ENCODE measurements at places on chromosomes 3 and 15.

DNA sequence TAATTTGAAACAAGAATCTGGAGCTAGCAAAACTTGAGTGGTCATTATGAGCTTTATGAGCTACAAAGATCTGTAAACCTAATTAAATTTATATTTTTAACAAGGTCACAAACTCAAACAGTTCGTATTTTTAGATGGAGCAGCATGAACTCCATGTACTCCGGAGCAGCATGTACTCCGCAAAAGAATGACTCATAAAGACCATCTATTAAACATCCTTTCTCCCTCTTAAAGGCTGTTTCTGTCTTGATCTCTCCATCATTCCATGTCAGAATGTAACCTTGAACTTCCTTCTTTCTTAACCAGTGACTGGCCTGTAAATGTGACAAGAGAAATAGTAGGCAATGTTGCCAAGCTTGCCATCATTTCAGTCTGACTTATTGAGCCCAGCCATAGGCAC is 696.9 kb downstream of the ZNF385D start:
- DNase-seq, result no peak

DNA sequence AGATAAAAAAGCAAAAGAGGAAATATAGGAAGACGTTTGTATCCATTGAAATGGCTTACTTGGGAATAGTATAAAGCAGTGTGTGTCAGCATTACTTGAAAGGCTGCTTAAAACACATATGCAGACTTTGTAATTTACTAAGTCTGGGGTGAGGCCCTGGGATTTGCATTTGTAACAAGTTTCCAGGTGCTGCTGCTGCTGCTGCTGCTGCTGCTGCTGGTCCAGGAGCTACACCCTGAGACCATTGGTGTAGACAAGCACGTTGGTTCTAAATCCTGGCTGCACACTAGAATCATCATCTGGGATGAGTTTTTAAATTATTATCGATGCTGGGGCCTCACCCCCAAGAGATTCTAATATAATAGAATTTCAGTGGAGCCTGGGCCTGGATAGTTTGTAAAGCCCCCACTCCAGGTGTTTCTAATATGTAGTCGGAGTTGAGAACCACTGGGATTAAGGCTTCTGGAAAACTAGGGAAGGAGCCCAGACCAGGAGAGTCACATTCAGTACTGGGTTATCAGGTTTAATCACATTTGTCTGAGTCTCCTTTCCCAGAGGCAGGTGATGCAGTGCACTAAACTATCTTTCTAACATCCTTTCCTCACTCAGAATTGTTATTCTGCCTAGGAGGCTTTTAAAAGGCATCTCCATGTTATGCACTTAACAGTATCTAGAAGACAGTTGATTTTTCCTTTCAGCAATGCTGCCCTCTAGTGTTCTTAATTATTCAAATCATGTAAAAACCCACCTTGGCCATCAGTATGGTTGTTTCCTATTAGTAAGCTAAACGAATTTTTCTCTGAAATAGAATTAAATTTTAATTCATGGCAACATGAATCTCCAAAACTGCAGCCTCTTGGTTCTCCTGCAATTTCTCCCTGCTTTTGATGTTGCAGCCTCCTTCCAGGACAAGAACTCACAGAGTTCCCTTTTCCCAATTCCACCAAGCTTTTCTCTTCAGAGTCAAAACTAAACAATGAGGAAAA is 45.4 kb downstream of the SSR3 start:
- DNase-seq, result peak; percentile 38

DNA sequence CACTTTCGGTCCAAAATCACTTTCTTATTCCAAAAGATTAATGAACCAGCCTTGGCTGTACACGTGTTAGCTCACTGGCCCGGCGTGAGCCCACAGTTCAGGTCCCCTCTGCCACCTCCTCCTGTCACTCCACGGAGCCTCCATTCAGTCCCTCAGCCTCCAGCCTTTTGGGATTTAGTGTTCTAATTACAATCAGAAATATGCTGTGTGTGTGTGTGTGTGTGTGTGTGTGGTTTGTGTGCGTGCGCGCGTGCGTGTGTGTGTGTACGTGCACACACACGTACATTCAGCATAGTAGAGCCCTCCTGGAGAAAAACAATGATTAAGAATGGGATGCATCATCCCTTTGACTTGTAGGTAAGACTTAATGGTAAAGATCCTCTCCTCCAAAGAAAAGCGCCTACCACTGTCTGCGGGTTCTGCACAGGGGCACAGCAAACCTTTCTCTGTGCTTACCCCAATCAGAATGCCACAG is 801 bp downstream of the CA12 start:
- DNase-seq, result no peak

DNA sequence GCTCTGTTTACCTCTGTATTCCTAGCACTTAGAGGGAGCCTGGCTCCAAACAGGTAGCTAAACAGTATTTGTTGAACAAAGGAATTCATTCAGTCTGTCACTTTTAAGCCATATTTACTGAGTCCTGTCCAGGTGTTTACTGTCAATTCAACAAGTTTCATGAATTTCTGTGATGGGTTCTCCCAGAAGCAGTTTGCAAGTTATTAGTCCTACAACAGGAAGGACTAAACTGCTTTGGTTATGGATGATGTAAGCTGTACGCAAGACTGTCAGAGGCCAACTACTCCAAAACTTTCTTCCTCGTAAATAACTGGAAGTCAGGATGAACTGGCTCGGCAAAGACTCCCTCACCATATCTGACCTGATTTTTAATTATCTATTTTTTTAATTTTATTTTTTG is 25.1 kb downstream of the STIMATE start:
- no peak for DNase-seq

GRCh38 chr15:89492111-89492641 is 4.2 kb downstream of the RHCG start:
- no peak for DNase-seq

DNA sequence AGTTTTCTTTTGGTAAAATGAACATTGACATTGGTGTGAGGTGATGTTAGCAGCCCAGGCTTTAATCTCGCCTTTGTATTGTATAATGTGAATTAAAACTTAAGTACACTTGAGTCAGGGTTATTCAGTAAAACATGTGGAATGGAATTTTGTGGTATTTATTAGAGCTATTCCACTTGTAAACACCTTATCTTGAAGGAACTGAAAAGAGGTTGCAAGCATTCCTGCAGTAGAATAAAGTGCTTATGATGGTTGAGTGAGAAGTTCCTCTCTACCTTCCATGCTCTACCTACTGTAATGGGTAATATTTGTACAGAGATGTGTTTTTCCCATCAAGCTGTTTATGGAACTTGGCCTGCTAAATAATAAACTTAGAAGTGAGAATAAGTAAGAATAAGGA is 36.1 kb downstream of the HMG20A start:
- DNase-seq, result no peak

GRCh38 chr15:101138913-101139880 is 112.7 kb downstream of the CHSY1 start:
- no peak for DNase-seq

GRCh38 chr3:30871720-30872119 is 22.7 kb downstream of the GADL1 start:
- no peak for DNase-seq

DNA sequence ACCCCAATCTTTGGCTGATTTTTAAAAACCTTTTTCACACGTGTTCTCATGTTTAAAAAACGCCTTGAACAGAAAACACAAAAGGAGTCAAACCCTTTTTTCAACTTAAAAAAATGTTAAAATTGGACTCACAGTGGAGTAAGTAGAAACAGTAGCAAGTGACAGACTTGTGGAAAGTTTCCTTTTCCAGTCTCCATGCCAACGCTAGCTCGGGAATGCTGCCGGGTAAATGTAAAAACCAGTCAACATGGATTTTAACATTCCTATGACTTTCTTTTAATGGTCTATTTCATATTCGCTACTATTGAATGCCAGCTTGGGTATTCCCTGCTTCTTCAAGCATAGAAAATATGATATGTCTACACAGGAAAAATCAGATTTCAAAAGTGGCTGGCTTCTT is 1.6 kb upstream of the PROK2 start:
- no peak for DNase-seq

DNA sequence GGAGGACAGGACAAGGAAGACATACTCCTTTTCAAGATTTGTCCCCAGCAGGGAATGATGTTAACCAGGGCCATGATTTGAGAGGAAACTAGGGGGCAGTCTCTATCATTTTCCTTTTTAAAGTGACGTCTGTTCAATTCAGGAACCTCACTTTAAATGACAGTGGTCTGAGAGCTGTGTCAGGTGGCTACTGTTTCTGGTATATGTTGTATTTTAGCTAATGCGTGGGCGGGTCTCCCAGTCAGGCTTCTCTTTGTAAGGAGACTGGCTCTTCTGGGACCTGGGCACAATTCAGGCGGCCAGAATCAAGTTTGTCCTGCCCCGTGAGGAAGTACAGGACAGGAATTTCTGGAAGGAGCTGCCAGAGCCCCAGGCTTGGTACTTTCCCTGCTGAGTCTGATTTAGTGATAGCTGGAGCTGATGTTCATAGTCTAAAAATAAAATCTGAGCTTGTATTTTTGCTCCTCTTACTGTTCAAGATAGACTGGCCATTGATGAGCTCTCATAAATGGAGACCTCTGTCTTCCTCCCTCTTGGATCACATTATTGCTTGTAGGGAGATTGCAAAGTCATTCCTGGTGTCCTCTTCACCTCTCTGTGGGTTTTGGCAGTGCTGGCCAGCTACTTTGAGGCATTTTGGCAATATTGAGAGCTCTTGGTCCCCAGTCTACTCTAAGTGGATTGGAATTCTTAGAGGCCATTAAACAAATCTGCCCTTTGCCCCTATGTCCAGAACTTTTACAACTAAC is 25.6 kb downstream of the SQOR start:
- no peak for DNase-seq

DNA sequence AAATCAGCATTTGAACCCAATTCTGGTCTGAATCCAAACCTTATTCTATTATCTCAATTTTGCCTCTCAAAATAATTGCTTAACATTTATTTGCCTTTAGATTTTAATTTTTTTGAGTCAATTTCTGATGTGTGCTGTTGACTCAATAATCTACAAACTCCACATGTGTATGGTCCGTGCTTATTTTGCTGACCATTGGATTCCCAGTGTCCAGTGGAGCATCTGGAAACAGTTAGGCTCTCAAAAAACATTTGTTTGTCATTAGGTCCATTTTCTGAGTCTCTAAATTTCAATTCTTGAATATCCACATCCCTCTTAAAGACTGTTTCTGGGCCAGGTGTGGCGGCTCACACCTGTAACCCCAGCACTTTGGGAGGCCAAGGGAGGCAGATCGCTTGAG is 19.2 kb upstream of the MYZAP start:
- no peak for DNase-seq

- no peak for DNase-seq
Measured at GRCh38 chr15:100911086-100911485, 8.1 kb upstream of the LRRK1 start.

GRCh38 chr3:77320514-77320913 is 280.6 kb downstream of the ROBO2 start:
- DNase-seq, result peak; percentile 58

GRCh38 chr3:39086144-39086543 is 21.3 kb downstream of the GORASP1 start:
- DNase-seq, result no peak

GRCh38 chr3:166902374-166902773 is 477.7 kb downstream of the ZBBX start:
- DNase-seq, result no peak

DNA sequence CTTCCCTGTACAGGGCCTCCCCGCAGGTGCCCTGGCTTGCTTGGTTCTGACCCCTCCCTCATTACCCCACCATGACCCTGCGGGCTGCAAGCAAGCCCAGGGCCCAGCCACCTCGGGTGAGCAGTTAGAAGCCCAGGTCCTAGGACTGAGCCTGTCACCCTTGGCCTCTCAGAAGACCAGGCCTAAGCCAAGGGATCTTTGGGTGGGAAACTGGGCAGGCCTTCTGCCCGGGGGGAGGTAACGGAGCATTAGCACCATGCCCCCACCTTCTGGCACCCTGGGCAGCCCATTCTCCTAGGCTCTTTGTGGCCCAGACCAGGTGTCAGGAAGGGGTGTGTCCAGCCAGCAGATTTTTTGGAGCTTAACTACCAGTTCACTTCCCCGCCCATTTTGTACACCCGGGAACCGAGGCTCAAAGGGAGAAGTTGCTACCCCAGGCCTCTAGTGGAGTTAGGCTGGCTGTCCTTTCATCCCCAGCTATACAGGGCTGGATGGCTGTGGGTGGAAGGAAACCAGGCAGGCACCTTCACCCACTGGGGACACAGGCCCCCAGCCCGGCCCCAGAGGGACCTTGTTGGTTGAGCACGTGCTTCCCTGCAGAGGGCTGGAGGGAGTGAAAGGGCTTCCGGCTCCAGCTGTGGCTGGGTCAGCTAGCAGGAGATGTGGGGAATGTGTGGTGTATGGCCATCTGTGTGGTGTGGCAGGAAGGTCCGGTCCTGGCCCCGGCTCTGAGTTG is 1.4 kb downstream of the CSK start:
- DNase-seq, result no peak

DNA sequence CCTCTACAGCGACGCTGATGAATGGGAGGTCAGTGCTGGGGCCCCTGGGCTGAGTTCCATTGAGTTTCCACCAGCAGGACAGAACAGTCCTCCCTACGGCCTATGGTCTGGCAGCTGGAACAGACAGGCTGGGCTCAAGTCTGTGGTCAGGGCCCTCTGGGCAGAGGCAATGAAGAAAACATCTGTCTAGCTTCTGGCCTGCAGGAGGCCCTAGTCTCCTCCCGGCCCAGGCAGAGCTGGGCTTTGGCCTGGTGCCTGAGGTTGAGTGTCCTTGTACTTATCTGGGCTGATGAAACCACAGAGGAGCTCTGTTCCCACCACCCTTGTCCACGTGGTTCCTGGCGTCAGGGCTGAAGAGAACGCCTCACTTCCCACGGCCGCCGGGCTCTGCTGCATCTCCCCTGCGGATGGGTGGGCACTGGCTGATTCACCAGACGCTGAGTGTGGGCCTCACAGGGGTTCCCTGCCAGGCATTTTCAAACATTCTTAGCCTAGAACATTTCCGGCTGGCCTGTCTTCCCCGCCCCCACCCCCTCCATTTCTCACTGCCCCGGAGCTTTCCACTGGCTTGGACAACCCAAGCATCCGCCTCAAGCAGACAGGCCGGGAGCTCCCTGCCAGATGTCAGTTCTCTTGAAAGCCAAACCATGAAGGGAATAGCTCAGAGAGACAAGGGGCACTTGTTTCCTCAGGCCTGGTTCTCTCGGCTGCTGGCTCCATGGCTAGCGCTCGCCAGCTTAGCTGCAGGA is 20.3 kb downstream of the PPCDC start:
- DNase-seq, result no peak

GRCh38 chr3:42192334-42193200 is 73.4 kb downstream of the CCK start:
- no peak for DNase-seq

GRCh38 chr3:184282941-184283340 is 7.1 kb downstream of the ECE2 start:
- no peak for DNase-seq

DNA sequence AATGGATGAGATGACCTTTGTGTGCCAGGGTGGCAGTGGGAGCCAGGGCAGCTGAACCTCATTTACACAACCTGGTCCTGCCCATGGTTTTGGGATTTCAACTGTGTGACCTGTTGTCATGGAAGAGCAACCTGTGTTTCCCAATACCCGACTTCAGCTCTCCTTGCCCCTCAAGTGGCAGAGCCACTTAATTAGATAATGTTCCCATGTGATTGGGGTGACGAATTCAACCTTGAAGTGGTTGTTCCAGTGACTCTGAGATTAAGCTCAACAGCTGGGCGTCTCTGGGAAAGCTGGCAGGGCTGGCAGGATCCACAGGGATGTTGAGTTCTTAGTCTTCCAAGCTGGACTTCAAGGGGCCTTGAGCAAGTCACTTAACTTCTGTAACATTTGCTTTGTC is 71.0 kb downstream of the THSD4 start:
- no peak for DNase-seq
